ENCODE measurements at places on chromosomes 11 and 22.

- DNase-seq: no peak
Observed at GRCh38 chr22:39092111-39092862, 4.8 kb upstream of the APOBEC3H start.

GRCh38 chr11:27238811-27239210 is 124.2 kb downstream of the CCDC34 start:
- DNase-seq: no peak

- DNase-seq: no peak
Observed at GRCh38 chr11:45805305-45806071, 539 bp downstream of the SLC35C1 start.

DNA sequence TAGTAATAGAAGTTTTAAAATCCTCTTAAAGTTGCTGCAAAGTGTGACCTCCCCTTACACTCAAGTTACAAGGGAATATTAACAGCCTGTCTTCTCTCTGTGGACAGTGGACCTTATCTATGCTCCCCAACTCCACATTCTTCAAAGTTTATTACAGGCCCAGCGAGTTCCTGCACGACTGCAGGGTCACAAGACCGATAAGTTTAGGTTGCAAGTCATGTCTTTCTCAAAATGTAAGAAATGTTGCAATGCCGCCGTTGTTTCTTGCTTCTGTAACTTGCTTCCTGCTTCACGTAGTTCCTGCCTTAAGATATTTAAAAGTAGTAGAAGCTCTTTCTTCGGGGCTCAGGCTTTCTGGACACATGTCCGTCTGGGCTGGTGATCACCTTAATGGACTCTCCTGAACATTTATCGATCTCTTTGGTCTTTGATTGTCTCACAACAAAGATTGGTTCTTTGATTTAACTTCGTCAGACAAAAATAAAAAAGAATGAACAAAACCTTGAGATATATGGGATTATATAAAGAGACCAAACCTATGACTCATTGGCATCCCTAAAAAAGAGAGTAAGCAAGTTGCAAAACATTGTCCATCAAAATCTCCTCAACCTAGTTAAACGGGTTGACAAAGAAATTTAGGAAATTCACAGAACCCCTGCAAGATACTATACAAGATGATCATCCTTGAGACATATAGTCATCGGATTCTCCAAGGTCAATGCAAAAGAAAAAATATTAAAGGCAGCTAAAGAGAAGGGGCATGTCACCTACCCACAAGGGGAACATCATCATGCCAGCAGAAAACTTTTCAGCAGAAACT is 45.4 kb upstream of the GLYAT start:
- no peak for DNase-seq

DNA sequence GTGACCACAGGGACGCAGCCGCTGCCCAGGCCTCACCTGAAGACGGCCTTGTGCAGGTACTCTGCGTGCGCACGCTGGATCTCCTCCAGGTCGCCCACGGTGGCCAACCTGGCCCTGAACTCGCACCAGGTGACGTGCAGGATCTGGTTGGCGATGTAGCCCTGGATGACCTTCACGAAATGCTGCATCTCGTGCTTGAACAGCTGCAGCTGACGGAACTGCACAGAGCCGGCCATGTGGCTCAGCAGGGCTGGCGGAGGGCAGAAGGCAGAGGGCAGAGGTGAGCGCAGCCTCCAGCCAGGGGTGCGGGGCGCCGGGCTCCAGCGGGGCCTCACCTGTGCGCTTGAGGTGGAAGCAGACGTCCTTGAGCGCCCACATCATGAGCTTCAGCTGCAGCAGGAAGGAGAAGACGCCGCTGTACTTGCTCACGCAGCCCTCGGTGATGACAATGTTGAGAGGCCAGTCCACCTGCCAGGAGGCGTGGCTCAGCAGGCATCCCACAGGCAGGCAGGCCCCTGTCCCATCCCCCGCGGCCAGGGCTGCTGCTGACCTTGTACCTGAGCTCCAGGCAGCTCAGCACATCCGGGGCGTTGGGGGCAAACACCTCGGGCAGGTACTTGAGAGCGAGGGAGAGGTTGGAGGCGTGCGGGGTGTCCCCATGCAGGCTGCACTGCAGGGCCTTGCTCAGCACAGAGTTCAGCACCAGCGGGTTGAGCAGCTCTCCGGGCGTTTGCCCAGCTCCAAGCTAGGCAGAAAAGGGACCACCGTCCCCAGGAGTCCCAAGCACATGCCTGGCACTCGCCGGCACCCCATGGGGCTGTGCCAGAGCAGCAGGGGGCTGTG is 17.6 kb downstream of the SELENOO start:
- DNase-seq: no peak

DNA sequence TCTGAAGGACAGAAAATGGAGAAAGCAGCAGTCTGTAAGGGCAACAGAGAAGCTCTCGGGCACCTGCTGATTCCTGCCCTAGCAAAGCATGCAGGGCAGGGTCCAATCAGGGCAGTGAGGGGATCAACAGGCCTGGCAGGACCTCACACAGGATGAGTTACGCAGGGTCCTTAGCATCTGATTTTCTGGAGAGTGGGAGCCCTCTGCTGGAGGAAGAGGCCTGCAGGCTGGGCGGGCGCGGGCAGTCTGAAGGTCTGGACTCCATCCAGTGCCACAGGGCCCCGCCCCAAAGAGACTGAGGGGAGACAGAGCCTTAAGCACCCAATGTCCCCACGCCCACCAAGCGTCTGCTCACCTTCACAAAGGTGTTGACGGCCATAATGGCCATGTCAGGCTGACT is 28.9 kb downstream of the AP1B1 start:
- no peak for DNase-seq

DNA sequence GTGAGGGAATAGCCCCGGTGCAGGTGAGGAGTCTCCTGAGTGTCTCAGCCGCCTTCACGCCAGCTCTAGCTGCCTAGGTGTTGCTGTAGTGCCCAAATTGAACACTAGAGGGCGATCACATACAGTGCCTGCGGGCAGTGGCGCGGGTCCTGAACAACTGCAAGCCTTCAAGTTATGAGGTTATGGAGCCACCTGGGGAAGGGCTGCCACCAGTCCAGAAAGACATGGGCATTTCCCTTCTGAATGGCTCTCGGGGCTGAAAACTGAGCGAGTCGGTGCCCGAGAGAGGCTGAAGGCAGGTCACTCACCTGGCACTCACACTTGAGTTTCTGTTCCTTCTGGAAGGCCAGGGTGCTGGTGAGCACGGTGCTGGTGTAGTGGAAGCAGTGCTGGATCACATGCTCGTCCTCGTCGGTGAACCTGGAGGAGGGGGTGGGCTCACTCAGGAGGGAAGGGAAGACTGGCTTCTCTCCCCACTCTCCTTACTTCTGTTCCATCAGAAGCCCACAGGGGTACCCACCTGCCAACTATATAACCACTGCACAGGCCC is 88.4 kb downstream of the PDE2A start:
- DNase-seq: peak; percentile 83

DNA sequence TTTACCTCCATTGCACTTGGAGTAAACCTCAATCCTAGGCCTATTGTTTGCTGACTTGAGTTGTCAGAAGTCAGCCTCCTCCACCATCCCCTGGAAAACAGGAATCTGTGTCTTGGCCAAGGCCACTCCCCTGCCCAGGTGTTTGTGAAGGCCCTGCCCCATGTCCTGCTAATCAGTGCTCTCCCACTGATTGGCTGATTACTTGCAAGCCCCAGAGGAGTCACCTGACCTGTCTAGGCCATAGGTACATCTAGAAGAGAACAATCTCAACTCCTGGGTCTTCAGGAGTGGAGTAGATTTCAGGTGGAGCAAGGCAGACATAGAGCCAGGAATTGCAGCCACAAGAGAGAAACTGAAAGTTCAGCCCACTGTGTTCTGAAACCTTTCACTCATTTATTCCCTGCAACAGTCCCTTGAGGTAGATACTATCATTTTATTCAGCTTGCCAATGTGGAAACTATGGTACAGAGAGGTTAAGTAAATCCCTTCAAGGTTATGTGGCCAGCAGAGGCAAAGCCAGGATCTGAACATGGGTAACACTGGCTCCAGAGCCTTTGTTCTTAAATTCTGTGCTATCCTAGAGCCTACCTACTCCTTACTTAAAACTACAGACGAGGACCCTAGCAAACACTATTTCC is 10.4 kb downstream of the OAF start:
- DNase-seq: no peak

GRCh38 chr11:112364962-112365481 is 104.4 kb upstream of the PLET1 start:
- no peak for DNase-seq

DNA sequence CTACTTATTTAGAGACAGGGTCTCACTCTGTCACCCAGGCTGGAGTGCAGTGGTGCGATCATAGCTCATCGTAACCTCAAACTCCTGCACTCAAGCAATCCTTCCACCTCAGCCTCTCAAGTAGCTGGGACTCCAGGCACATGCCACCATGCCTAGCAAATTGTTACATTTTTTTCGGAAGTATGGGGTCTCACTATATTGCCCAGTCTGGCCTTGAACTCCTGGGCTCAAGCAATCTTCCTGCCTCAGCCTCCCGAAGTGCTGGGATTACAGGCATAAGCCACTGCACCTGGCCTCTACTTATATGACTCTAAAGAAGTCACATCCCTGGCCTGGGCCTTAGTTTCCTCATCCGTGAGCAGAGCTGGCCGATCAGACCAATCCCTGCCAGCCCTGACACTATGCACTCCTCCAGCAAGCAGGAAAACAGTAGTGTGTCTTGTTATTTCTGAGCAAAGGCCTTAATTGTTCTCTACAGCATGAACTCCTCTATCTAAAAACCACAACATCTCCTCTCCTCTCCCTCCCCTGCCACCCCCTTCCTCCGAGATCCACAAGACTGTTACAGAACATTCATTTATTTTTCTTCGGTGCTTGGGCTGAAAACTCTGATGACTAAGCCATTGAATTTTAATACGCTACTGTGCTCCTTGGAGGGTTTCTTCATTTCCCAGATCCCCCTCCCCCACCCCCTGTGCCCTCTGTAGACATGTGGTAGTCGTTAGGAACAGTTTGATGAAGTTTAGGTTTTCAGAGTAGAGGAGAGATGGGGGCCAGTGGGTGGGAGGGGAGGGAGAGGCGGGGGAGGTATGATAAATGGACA is 91.5 kb downstream of the ABTB2 start:
- no peak for DNase-seq

DNA sequence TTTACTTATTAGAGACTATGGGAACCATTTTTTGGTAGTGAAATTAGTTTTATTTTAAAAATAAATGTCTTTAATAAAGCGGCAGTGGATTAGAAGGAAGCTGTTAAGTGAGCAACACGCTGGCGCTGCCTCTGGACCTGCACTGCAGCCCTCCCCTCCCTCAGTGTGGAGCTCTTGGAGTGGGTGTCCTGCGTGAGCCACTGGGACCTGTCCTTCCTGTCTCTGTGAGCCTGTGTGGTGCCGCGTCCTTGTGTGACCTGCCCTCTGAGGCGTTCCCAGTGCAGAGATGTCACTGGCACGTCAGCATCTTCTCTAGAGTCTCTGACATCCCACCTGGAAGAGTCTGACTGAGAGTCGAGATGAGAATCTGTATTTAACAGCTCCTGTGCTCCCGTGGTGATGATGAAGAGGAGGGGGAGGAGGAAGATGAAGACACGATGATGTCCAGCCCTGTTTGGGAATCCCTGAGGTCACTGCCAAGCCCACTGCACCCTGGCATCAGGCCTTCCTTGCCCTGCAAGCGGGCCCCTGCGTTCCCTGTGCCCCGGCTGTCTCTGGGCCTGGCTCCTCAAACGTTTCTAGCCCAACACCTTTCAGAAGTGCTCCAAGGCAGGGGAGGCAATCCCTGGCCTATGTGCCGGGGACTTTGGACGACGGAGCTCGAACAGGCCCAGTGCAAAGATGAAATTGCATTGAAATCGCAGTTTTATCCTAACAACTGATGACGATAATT is 271.8 kb downstream of the TBC1D22A start:
- DNase-seq: no peak

- peak; percentile 81 for DNase-seq
Observed at GRCh38 chr22:49930596-49931412, 12.4 kb downstream of the CRELD2 start.

DNA sequence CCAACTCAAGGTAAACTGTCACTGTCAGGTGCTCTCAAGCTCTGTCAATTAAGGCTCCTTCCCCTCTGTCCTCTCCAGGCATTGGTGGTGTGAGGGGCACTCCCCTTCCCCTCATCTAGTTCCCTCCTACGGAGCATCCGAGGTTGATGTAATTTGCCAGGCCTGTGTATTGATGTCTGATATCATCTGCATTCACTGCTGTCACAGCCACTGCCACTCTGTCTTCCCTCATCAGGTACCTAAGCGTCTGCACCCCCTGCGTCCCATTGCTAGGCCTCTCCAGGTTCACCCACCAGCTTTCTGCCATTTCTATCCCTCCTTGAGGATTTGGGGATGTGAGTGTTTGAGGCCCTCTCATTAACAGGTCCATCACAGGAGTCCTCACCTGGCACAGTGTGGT is 50.0 kb upstream of the SYT13 start:
- no peak for DNase-seq

DNA sequence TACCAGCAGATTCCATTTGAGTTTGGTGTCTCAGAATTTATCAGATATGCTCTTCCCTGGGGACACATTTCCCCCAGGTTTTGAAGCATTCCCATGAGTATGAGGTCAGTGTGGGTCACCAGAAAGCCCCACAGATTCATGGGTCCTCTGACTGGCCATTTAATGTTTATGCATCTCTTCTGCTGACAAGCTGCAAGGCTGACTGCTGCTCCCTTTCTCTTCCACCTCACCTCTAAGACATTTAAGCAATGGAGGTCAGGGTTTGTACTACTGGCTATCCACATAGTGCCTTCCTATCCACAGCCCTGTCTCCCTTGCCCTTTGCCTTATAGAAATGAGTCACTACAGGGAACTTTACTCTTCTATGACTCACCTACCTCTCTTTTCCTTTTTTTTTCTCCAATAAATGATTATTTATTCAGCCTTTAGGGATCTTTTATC is 106.0 kb upstream of the TIMP3 start:
- no peak for DNase-seq
